ENCODE measurements at places on chromosomes 11 and 22. TPM values are rescaled to one million over a fixed set of nuclear protein-coding genes. Genes with fewer than 3 reads are reported as not detected.

Gene SLCO2B1
- 17.7 TPM for total RNA-seq

Gene SAC3D1
- 3.8 TPM for total RNA-seq

Gene DEFB131B
- not detected for total RNA-seq

DNA sequence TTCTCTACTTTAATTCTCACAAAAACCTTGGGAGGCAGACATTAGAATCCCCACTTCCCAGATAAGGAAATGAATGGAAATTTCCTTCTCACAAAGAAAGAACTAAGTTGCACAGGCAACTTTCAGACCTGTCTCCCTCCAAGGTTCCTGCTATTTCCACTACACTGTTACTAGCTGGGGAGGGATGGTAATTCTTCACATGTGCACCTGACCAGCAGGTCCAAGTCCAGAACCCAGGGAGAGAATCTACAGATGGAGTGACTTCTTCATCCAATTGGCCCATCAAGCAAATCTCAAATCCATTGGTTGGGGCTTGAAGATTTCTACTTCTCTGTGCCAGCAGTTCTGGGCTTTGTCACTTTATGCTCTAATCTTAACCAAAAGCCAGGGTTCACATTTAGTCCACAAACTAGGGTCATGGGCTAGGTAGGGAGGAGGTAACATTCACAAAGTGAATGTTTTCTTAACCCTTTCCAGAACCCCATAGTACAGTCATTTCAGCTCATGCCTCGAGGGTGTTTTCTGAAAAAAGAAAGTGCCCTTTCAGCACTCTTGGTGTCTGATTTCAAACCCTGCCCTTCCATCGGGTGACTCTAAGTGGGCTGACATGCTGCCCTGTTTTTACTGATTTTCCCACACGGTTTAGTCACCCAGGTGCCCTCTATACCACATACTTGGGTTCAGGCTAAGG lies 2.7 kb downstream of the POU2AF1 start:
- no peak for DNase-seq
- no peaks in the 10 kb centered on the region for H3K27me3 ChIP-seq
- H3K4me1 ChIP-seq = peaks cover 5% of the 10 kb centered on the region
- no peaks in the 10 kb centered on the region for H3K36me3 ChIP-seq
- H3K4me3 ChIP-seq = no peak overlapping the region

Gene TUBGCP6
- 19.5 TPM for total RNA-seq

Gene ZNF74
- 1.9 TPM for total RNA-seq

- no peak for DNase-seq
- peaks cover 12% of the 10 kb centered on the region for H3K4me1 ChIP-seq
- no peak overlapping the region for H3K27ac ChIP-seq
- H3K36me3 ChIP-seq = no peaks in the 10 kb centered on the region
Observed at GRCh38 chr11:128913806-128914205, 22.6 kb downstream of the KCNJ5 start.

Gene GRAP2
- total RNA-seq = 0.35 TPM

- DNase-seq = no peak
- H3K36me3 ChIP-seq = no peaks in the 10 kb centered on the region
- H3K4me1 ChIP-seq = no peaks in the 10 kb centered on the region
- H3K4me3 ChIP-seq = no peak overlapping the region
- peaks cover 4% of the 10 kb centered on the region for H3K27me3 ChIP-seq
Observed at GRCh38 chr11:82631722-82632630, 101.7 kb downstream of the FAM181B start.

Gene SLC22A12
- total RNA-seq = not detected

Gene OR10G6
- total RNA-seq = not detected

Gene SPON1
- total RNA-seq = 3.2 TPM

Gene LRRC32
- total RNA-seq = 51.6 TPM

Gene KRTAP5-5
- total RNA-seq = not detected

Gene KIF18A
- total RNA-seq = 0.38 TPM

All from heart right ventricle (tissue), 16 donors.